ENCODE measurements at places on chromosomes 3 and 15.
A peak's percentile ranks its signal among the peaks of the same experiment; 100 is the strongest.

DNA sequence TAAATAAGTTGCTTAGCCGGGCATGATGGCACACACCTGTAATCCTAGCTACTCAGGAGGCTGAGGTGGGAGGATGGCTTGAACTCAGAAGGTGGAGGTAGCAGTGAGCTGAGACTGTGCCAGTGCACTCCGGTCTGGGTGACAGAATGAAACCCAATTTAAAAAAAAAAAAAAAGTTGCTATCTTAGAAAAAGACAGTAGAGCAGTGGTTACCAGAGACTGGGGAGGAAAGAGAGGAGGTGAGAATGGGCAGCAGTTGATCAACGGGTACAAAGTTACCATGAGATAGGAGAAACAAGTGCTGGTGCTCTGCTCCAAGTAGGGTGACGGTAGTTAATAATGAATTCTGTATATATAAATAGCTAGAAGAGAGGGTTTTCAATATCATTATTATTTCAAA is 821 bp upstream of the CCR2 start:
- DNase-seq = no peak

GRCh38 chr15:75104804-75105557 is 81.6 kb downstream of the PPCDC start:
- peak; percentile 13 for DNase-seq

- DNase-seq = no peak
These were observed 557.4 kb downstream of the CADM2 start for GRCh38 chr3:85516146-85516545.

DNA sequence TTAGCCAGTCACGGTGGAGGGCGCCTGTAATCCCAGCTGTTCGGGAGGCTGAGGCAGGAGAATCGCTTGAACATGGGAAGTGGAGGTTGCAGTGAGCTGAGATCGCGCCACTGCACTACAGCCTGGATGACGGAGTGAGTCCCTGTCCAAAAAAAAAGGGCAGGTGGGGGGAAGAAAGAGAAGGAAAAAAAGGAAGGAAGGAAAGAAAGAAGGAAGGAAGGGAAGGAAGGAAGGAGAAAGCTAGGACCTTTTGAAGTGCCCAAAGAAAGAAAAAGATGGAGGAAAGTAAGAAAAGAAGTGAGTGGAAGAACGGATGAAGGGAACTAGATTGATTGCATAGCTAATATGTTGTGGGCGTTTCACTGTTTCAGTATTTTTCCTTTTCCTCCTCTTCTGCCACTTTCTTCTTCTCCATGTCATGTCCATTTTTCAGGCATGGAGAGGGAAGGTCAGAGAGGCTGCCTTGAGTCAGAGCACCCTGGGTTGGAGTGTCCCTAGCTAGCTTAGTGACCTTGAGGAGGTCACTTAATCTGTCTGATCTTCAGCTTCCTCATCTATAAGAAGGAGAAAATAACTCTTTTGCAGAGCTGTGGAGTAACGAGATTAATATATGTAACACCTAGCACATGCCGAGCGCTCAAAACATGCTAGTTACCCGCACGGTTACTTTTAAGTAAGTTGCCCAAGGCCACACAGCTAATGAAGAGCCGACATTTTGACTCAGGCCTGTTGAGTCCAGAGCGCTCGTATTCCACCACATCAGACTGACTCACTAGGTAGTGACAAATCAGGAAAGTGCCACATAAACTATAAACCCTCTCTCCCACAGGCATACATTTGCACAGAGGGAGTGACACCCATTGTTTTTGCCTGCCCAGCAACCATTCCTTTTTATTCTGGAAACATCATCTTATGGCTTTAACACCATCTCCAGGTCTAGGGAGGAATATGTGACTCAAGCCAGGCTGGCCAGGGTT is 42.2 kb downstream of the BHLHE40 start:
- no peak for DNase-seq

DNA sequence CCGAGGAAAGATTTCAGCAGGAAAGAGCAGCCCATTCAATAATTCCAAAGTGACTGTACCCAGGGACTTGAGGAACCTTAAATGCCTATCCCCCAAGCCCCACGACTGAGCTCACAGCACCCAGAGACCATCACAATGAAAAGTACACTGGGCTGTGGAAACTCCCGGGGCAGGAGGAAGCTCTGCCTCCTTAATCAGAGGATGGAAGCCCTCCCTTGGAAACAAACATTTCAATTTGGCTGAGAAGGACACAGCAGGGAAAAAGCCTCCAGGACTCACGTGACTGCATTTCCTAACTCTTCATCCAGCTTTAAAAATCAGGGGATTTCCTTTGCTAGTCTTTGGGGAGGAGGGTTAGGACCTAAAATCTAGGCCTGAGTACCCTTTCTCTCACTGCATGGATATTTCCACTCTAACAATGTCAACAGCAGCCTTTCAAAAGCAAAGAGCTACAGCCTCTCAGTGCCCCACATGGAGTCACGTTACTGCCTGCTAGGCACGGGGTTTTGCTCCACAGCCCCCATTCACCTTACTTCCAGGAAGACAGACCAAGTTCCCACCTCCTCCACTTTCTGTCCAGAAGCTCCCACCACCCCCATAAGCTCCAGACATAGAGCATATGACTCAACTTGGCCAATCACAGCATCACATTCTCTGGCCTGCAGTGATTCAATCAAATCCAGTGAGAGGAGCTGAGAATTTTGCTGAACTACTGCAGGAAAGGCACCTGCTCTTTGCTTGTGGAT is 68.9 kb upstream of the WNT5A start:
- DNase-seq = no peak

- DNase-seq = no peak
These were observed 33.2 kb upstream of the ACP3 start for GRCh38 chr3:132283916-132284405.

DNA sequence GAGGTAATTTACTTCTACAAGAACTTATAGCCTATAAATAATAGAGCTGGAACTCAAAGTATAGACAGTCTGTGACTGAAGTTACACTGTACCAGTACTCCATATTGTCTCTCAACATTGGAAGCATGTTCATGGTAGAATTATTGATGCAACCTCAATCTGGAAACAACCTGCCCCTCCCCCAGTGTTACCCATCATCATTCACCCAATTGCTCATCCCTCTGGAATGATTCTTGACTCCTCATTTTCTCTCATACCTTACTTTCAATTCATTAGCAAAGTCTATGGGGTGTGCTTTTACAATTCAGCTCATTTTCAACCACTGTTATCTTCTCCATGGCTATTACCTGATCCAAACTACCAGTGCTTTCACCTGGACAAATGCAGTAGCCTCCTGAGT is 151.7 kb downstream of the CPNE4 start:
- no peak for DNase-seq

GRCh38 chr3:135973841-135974240 is 8.3 kb downstream of the PPP2R3A start:
- no peak for DNase-seq

GRCh38 chr3:159672728-159673688 is 315.6 kb upstream of the IL12A start:
- DNase-seq = no peak

DNA sequence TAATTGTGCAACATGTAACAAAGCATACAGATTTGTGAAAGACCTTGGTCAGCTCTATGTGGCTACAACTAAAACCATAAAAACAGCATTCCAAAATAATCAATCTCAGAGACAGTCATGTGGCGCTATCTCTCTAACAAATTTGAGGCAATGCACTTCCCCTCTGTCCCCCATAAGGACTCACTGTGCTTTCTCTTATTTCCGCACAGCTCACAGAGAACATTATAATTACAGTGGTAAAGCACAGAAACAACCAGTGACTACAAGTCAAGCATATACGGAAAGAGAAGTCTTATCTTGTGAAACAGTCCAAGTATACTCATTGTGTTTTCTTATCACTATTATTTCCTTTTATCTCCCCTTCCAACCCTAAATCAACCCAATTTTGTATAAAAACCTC is 64.3 kb downstream of the RYK start:
- DNase-seq = no peak

GRCh38 chr15:75195122-75195765 is 6.4 kb upstream of the C15orf39 start:
- DNase-seq = no peak

DNA sequence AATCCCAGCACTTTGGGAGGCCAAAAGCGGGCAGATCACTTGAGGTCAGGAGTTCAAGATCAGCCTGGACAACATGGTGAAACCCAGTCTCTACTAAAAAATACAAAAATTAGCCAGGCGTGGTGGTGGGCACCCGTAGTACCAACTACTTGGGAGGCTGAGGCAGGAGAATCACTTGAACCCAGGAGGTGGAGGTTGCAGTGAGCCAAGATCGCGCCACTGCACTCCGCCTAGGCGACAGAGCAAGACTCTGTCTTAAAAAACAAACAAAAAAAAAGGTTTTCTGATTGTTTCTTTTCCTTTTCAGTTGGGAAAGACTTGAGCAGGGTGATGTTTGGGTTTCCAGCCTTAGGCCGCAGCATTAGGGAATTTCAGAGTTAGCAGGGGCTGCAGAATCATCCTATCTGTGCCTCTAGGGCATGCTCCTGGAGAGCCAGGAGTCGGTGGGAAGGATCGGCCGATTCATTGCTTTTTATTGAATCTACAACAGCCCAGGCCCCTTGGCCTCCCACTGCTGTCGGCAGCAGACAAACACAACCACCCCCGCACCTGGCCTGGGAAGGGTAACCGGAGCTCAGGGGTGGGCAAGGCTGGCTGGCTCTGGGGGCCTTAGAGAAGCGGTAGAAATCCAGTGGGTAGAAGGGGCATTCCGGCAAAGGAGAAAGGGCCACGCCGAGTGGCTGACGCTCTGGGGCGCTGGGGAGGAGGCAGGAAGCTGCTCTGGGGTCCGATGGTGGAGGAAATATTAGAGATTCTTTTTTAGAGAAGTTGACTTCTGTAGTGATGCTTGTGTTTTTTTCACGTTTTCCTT is 6.3 kb downstream of the CHAC1 start:
- no peak for DNase-seq

DNA sequence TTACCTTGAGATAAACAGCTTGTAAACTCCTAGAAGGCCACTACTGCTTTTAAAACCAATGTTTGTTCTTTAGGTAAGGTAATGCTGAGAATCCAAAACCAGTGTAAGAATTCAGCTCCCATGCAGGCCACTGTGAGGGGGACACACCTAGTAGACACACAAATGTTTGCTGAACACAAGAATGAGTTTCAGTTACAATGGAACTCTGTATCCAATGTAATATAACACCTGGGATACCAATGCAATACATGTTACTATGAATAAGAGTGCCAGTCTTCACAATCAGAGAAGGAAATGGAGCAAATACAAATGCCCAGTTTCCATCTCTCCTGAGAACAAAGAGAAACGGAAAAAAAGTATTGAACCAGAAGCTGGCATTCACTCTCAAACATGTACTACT is 65.9 kb downstream of the IGF2BP2 start:
- no peak for DNase-seq

DNA sequence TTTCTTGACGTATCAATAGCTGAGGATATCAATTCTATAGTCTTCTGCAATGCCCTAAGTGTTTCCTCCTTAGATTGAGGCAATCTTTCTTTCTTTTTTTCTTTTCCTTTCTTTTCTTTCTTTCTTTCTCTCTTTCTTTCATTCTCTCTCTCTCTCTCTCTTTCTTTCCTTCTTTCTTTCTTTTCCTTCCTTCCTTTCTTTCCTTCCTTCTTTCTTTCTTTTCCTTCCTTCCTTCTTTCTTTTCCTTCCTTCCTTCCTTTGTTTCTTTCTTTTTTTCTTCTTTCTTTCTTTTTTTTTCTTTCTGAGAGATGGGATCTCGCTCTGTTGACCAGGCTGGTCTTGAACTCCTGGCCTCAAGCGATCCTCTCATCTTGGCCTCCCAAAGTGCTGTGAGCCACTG is 10.0 kb upstream of the DNAAF4 start:
- no peak for DNase-seq

GRCh38 chr15:62404194-62404985 is 239.3 kb upstream of the C2CD4B start:
- no peak for DNase-seq

DNA sequence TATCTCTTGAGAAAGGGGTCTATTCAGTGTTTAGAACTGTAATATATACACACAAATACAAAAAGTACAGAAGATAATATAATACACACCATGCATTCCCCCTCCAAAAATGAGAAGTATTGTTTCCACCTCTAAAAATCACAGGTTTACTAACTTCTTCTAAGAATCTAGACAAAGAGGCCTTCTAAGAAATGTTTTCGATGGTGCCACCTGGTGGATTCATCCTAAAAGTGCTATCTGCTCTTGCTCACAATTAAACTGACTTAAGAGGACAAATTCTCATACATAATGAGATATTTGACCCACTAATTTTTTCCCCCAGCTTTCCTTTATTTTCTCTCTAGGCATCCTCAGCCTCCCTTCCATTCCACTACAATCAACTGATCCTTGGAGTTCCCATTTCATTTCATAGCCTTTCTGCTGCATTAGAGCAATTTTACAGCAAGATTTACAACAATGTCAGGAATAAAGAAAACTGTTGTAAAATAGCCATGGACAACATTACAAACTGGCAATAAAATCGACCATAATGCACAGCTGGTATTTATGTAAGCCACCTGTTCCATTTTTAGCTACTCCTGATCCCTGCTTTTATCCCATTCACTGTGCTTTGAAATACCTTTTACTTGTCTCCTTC is 124.6 kb downstream of the ARRDC4 start:
- peak; percentile 44 for DNase-seq

DNA sequence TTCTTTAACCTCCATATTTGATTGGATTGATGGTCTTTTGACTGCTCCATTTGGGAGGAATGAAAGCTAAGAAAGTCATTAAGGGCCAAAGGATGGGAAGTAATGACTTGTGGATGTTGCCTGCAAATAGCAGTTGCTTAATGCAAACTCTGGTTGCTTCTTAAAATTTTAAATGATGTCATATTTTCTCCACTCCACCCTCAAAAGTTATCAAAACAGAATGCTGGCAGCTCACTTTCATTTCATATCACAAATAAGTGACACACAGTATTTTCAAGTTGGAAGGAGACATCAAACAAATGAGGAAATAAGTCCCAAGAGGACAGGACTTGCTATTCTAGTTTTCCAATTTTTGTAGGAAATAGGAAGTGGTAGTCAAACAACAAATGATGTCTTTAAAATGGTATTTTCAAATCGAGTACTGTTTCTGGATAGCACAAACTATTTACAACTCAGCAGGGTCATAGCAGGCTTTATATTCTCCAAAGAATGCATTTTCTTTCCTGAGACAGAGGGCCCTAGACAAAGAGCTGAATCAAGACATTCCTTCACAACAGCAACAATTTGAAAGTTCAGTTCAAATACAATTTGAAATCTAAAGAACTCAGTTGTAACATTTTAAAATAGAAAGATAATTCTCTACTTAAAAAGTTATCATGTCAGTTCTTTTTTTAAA is 165.1 kb upstream of the UBE2E1 start:
- no peak for DNase-seq

- no peak for DNase-seq
These were observed 24.3 kb downstream of the ZSCAN2 start for GRCh38 chr15:84625123-84625522.

GRCh38 chr3:191330530-191331048 is 263 bp upstream of the UTS2B start:
- DNase-seq = no peak

GRCh38 chr15:93980261-93980911 is 251.0 kb upstream of the MCTP2 start:
- no peak for DNase-seq

DNA sequence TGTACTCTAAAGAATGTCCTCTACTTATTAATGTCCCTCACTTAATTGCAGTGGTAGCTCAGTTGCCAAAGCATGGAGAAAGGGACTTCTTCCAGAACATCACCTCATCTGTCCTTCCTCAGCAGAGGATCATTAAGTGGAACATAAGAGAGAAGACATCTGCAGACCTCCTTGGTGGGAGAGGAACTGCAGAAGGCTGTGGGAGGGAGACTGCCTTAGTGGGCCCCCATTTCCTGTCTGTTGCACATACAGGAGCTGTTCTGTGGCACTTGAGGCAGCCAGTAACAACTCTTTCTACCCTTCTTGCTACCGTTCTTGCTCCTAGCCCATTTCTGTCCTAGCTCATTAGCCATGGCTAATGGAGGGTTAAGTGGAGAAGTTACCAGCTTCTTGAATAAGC is 33.6 kb downstream of the HPS3 start:
- no peak for DNase-seq

Data from CD4-positive, alpha-beta T cell treated with Interleukin-6 for 4 hours (primary cell).